IPS DF 6.9 (cell line): ENCODE measurements at places on chromosomes 12 and 14.
A peak's percentile ranks its signal among the peaks of the same experiment; 100 is the strongest.

DNA sequence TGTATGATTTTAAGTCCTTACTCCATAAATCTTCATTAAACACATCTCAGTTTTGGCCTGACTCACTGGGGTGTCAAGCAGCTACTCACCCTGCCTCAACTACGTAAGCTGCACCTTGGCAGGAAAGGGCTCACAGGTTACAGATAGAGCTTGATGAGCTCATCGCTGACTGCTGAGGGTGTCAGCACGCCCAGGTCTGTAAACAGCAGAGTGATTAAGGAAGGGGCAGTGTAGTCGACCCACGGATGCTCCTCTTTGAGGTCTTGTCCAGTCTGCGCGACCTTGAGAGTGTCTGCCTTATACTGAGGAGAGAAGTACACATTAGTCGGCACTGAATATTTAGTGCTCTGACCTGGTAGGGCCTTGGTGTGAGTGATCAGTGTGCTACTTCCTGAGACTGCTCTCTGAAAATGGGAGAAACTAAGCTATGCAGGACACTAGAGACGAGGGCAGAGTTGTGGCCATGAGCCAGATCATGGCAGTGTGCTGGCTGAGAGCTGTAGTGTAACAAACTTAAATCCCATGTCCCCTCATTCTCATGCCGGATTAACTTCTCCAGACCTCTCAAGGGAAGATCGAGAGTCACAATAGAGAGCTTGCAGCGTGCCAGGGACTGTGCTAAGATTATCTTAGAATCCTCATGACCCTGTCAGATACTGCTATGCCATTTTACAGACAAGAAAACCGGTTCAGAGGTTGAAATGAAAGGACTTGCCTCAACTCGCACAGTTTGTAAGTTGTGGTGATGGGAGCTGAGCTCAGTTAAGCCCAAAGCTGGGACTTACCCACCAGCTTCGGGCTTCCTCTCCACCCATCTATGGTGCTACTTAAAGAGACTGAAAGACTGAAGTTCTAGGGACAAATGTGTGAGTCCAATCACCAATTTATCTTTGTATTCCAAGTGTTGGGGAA lies 11.6 kb downstream of the EIF2B1 start:
- DNase-seq, result no peak

DNA sequence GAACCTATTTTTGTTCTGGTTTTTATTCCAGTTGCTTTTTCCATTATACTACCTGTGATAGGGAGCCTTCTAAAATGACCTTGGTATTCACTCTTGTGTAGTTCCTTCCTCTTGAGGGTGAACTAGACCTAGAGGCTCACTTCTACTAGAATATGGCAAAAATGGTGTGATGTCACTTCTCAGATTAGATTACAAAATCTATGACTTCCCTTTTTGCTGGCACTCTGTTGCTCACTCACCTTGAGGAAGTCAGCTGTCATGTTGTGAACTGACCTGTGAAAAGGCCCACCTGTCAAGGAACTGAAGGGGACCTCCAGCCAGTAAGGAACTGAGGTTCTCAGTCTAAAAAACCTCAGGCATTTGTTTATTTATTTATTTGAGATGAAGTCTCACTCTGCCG lies 5.7 kb downstream of the MIPOL1 start:
- DNase-seq, result no peak

DNA sequence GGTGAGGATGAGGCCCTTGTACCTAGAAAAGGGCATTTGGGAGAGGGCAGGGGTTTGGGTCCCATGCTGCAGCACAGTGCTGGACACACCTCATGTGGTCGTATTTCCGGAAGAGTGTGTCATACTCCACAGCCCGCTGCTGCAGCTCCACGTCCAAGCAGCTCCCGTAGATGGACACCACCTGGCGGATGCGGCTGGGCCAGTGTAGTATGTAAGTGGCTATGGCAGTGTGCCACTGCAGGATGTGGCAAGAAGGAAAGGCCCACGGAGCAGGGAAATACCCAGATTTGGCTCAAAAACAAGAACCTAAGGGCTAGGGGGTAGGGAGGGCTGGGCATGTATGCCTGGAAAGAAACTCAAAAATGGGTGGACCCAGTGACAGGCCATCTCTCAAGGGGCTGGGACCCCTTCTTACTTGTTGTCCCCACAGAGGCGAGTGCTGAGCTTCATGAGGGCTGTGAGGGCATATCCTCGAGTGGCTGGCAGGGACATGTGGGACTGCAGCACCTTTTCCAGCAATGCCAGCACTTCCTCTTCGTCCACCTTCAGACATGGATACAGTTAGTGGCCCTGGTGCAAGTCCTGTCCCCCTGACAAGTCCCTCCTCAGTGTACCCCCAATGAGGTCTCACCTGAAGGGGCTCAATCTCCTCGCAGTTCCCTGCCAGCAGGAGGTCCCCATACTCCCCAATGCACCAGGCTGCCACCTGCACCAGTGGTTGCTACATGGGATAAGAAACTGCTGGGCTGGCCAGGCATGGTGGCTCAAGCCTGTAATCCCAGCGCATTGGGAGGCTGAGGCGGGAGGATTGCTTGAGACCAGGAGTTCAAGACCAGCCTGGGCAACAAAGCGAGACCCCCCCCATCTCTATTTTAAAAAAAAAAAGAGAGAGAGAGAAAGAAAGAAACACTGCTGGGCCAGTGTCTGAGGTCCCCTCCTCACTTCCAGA lies 5.4 kb downstream of the AP1G2 start:
- no peak for DNase-seq

- DNase-seq, result no peak
Measured at GRCh38 chr14:99481745-99482099, 513 bp downstream of the CCNK start.

DNA sequence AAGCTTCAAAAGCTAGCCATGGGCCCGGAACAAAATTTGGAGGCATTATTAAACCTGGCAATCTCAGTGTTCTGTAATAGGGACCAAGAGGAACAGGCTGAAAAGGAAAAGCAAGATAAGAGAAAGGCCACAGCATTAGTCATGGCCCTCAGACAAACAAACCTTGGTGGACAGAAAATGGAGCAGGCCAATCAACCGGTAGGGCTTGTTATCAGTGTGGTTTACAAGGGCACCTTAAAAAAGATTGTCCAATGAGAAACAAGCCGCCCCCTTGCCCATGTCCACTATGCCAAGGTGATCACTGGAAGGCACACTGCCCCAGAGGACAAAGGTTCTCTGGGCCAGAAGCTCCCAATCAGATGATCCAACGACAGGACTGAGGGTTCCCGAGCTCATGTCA lies 653.9 kb upstream of the TMEM132C start:
- no peak for DNase-seq

DNA sequence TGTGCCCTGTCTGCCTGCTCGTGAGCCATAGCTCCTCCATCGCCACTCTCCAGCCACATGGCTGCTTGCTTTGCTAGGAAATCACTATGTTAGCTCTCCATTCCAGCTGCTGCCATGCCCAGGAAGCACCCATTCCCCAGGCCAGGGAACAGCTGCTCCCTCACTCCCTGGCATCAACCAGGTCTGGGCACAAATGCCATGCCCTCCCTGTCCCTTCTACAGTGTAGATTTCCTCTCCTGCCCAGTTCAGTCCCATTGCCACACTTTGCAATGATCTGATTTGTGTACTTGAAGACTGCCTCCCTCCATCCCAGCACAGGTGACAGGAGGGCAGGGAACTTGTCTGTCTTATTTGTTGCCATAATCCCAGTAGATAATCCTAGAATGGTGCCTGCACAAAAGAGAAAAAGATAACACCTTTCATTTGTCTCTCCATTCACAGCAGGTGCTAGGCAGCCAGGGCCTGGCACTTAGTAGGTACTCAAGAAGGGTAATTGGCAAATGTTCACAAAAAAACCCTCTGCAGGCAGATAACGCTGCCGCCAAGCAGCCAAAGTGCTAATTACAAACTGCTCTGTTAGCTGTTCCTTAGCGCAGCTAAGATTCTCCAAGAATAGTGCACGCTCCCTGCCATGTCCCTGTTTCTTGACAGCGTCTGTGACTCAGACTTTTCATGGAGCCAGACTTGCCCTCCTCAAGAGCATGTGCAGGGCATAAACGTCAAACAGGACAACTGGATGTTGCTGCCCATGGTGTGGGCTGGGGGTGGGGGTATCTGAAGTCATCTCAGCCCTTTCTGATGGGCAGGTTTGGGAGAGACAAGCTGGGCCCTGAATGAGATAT lies 69.1 kb downstream of the ARL6IP4 start:
- DNase-seq, result no peak

DNA sequence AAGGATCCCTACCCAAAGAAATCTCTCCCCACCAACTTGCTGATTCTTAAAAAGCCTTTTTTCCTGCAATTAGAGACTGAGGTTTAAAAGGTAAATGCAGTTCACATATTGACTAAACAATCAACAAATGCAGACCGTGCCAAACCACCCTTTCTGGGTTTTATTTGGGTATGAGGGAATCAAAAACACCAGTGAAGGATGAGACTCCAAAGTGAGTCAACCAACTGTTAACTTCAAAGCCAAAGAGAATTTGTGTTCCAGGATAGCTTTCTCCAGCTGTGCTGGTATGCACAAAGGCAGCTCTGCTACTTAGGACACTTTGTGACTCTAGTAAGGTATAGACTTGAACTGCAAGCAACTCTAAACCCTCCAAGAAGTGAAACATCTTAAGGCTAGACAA lies 39.4 kb downstream of the RPS29 start:
- no peak for DNase-seq

- DNase-seq, result no peak
Measured at GRCh38 chr14:28608443-28608842, 158.1 kb upstream of the FOXG1 start.

GRCh38 chr14:23345987-23346692 lies 6.5 kb downstream of the SLC22A17 start:
- no peak for DNase-seq

DNA sequence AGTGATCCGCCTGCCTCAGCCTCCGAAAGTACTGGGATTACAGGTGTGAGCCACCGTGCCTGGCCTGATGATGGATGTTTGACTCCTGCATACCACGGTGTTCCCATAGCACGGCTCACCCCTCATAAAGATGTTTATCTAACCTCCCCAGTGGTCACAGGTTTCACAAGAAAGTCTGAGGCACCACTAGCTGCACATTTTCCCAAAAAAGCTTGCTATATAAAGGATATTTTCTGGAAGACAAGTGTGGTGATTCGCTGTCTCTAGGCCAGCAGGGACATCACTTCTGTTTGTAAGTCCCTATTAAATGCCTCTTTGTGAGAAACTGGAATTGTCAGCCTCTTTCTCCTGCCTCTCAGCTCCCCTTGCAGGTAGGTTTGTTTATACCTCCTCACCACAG lies 18.3 kb downstream of the PLEK2 start:
- no peak for DNase-seq

DNA sequence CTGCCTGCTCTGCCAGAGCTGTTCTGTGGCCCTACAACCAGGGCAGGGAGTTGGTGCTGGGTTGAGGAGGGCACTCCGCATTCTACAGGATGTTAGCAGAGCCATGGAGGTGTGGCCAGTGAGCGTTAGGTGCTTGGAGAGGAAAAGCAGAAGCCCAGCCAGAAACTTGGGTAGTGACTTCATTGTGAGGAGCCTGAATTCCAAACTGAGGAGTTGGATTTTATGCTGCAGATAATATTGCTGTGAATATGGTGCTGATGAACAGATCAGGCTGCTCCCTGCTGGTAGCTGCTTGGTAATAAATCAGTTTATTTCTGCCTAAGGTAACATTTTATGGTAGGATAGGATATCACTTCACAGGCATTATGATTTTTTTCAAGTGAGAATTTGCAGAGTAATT lies 7.1 kb upstream of the CCDC175 start:
- DNase-seq, result no peak

GRCh38 chr14:55620277-55620676 lies 40.3 kb downstream of the KTN1 start:
- no peak for DNase-seq

GRCh38 chr12:16121953-16122352 lies 155.5 kb downstream of the SLC15A5 start:
- peak; percentile 47 for DNase-seq

DNA sequence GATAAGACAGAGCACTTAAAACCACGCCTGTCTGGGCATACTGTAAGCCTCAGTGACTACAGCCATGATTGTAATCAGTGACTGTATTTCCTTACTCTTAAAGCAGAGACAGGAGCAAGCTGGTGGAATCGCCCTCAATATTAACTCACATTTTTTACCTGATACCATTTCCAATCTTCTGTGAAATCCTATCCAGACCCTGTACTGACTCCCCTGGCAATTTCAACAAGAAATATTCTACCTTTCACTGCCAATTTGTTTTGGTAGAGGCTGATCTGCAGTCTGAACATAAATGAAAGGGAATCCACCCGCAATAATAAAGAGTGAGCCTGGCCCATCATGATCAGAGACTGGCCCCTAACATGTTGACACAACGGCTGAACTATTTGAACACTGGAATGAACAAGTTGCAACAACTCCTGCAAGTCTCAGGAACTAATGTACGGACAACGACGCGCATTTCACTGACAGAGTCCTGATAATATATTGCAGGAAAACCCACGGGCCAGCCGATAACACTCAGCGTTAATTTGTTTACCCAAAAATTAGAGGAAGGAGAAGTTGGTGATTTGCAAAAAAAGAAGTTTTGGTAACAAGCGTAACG lies 195.5 kb upstream of the BTG1 start:
- no peak for DNase-seq

DNA sequence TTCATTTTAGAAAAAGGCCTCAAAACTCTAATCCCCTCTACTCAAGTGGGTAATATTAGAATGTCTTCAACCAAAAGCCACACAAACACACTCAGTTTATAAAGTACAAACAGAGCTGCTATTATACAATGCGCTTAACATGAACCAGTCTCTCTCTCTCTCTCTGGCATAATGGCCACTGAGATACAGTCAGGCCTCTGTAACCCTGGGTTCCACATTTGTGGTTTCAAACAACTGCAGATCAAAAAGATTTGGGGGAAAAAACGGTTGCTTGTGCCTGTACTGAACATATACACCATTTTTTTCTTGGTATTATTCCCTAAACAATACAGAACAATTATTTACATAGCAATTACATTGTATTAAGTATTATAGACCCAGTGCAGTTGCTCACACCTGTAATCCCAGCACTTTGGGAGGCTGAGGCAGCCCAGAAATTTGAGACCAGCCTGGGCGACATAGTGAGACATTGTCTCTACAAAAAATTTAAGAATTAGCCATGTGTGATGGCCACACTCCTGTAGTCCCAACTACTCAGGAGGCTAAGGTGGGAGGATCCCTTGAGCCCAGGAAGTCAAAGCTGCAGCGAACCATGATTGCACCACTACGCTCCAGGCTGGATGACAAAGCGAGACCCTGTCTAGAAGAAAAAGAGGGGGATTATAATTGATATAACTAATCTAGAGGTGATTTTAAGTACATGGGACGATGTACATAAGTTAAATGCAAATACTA lies 5.6 kb downstream of the SLC11A2 start:
- DNase-seq, result no peak

- no peak for DNase-seq
Measured at GRCh38 chr12:28620281-28620680, 430.0 kb downstream of the CCDC91 start.

- DNase-seq, result no peak
Measured at GRCh38 chr12:132160016-132160415, 15.8 kb downstream of the NOC4L start.
